Retinal pigment epithelial cell (primary cell): ENCODE measurements at places on chromosomes 16 and 17.

DNA sequence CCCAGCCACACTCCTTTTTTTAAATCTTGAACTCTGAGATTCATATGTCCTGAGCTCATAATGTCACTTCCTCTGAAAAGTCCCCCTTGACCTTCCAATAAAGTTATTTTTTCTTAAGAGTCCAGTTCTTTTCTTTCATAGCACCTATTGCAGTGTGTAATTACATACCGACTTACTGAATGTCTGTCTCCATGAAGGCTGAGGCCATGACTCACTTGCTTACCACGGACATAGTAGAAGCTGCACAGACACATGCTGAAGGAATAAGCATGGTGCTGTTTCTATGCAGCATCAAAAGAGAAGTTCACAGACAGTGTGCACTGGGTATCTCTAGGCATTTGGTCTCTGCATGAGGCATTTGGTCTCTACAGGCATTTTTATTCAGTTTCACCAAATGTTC is 77.2 kb downstream of the C17orf67 start:
- DNase-seq, result peak; percentile 58

DNA sequence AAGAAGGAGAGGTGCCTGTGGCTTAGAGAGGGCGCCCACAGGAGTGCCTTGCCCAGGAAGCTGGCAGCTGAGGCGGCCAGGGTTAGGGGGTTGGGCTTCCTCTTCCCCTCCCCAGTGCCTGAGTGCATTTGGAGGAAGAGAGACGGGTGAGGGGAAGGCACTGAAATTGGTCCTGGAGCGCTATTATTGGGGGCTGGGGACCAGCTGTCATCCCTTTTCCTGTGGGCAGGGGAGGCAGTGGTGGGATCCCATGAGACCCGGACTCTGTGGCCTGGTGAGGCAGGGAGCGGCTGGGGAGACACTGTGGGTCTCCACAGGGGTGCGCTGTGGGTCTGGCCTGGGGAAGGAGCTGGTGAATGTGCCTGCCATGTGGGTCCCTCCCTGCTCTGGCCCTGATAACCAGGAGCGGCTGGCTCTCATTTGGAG is 259.7 kb downstream of the SEC14L1 start:
- DNase-seq, result no peak

DNA sequence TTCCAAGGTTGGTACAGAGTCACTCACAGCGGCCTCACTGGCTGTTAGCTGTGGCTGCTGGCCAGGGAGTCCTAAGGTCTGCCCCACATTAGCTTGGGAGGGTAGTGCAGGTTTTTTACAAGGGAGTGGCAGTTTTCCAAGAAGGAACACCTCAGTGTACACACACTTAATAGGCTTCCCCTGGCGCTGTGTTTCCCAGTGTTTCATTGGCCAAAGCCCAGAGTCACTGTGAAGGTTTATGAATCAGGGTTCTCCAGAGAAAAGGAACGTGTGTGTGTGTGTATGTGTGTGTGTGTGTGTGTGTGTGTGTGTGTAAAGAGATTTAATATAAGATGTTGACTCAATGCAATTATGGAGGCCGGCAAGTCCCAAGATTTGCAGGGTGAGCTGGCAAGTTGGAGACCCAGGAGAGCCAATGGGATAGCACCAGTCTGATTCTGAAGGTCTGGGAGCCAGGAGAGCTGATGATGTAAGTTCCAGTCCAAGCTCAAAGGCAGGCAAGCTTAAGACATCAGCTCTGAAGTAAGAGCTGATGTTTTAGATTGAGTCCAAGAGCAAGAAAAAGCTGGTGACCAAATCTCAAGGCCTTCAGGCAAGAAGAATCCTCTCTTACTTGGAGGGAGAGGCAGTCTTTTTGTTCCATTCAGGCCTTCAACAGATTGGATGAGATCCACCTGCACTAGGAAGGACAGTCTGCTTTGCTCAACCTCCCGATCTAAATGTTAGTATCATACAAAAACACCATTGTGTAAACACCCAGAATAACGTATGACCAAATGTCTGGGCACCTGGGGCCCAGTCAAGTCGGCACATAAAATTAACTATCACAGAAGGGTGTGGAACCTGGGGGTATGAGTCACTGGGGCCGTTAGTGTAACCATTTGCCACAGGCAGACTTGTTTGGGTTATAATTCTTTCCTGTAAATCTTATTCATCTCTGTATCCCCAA is 206.8 kb downstream of the PRKCA start:
- peak; percentile 84 for DNase-seq

GRCh38 chr17:66975614-66976378 is 11.3 kb downstream of the CACNG4 start:
- DNase-seq, result no peak

DNA sequence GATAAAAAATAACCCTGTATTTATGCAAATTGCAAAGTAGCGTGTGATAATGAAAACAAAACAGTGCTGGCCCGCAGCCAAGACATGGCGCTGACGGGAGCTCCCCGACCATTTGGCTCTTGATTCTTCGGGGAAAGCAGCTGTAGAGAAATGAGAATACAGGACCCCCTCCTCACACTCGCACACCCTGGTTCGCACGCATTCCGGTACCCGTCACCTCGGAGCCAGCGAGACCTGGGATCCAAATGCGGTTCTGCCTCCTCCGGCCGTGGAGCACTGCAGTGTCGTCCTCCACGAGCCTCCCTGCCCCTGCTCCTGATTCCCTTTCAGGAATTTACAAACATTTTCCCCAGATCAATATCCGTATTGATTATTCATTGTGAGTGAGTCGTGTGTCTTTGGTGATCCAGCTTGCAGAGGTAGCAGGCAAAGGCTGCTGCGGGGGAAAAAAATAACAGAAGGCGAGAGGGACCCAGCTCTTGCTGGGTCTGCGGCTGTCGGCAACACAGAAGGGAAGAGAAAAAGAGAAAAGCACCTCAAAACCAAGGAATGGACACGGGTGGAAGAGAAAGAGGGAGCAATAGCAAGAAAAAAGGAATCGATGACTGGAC is 184.1 kb upstream of the ZFHX3 start:
- DNase-seq, result no peak

DNA sequence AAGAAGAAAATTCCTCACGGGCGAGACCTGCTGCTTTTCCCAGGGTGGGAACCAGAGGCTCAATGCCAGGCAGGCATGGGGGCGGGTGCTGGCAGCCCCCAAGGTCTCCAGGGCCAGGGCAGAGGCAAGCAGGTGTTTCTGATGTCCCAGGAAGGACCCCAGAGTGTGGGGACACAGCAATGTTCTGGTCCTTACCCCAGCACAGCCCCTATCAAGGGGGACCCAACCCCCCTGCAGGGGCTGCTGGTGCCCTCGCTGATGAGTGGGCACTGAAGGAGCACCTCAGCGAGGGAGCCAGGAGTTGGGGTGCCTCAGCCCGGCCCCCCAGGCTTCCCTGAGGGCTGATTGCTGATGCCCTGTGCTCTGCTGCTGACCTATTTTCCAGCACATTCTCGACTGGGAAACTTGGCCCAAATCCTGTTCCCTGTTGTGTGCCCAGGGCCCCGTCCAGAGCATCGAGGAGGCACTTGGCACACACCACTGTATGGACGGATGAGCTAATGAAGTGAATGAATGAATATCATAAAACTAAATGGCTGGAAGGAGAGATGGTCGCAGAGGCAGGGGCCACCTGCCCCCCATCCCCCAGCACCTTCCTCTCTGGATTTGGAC is 2.8 kb downstream of the DBNDD1 start:
- no peak for DNase-seq

- peak; percentile 14 for DNase-seq
Measured at GRCh38 chr16:80466024-80466987, 74.5 kb upstream of the DYNLRB2 start.

- DNase-seq, result no peak
Measured at GRCh38 chr16:9821331-9821730, 360.9 kb downstream of the GRIN2A start.

DNA sequence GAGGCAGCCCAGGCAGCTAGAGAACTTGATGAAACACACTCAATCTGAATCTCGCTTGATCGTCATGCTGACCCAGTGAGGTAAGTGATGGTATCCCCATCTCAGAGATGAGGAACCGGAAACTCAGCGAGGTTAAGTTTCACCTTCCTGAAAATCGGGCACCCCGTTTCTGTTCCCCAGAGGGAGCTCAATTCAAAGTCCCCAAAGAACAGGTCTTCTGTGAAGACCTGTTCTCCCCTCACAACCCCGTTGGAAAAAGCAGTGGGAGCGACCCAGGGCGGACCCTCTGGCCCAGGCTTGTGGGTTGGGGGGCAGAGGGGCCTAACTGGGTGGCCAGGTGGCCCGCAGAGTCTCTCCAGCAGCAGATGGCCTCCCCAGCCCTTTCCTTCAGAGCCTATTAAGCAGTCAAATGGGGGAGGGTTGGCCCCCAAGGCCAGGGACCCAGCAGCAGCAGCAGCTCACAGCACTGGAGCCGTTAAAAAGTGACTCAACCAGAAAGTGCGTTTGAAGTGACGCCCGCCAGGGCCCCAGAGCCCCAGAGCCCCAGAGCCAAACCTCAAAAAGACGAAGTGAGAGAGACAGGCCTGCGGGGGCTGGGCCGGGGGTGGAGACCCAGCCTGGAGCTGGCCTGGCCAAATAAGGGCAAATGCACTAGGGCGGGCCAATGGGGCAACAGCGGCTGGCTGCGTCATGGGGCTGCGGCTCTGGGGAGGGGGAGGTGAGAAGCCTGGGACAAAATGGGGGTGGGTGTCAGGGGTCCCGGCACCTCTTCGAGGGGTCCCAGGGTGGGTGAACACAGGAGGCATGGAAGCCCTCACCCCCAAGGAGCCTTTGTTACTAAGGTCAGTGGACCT is 9.2 kb upstream of the TSPOAP1 start:
- DNase-seq, result peak; percentile 59

- no peak for DNase-seq
Measured at GRCh38 chr16:86087011-86087895, 188.3 kb downstream of the IRF8 start.

DNA sequence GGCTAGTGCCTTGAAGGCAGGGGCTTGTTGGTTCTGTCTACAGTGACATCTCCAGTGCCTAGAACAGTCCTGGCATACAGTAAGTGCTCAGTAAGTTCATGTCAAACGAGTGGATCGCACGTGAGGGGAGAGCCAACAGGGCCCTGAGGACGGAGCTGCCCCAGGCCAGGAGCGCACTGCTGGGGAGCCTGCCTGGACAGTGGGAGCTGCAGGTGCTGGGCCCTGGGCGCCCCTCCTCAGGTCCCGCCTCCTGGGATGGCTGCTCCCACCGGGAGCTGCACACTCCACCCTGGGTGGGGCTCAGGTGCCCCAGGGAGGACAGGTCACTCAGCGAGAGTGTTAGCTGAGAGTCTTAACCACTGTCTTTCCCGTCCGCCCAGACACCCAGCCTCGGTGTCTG is 1.8 kb downstream of the EVPL start:
- no peak for DNase-seq

GRCh38 chr16:2497116-2497630 is 16.6 kb upstream of the ATP6V0C start:
- DNase-seq, result no peak

DNA sequence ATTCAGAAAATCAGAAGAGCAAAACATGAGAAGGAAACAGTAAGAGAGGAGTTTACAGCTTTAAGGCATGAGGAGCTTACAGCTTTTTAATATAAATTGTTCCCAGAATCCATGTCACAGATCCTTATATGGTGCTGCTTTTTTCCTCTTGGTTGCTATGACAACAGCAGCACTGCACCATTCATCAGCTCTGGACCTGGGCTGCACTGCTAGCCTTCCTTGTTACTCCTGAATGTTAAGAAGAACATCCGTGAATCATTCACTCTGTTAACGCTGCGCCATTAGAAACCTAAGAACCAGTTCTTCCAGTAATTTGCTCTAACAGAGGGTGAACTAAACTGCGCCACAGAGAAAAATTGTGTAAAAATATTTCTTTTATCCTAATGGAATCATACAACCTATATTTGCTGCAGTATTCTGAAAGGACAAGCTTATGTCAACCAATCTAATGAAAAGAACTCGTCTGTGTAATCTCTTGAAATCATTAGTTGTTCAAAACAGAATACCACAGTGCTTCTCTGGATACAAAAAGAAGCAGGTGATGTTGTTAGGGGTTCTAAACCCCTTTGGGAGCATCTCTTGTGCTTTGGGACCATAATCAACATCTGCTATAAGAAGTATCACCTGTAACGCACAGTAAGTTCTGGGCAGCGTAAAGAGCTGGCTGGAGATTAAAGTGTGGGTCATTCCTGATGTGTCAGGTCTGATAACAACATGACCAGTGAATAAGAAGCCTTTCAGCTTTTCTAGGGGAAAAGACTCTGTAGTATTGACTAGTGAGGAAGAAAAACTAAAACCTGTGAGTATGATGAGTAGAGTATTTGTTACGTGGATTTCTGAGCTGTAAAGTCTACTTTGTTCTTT is 151.2 kb downstream of the TANC2 start:
- peak; percentile 41 for DNase-seq

GRCh38 chr17:42045719-42046118 is 4.7 kb downstream of the C17orf113 start:
- DNase-seq, result no peak
